NCI-H187 (cell line): ENCODE measurements at places on chromosomes 12 and 14.

DNA sequence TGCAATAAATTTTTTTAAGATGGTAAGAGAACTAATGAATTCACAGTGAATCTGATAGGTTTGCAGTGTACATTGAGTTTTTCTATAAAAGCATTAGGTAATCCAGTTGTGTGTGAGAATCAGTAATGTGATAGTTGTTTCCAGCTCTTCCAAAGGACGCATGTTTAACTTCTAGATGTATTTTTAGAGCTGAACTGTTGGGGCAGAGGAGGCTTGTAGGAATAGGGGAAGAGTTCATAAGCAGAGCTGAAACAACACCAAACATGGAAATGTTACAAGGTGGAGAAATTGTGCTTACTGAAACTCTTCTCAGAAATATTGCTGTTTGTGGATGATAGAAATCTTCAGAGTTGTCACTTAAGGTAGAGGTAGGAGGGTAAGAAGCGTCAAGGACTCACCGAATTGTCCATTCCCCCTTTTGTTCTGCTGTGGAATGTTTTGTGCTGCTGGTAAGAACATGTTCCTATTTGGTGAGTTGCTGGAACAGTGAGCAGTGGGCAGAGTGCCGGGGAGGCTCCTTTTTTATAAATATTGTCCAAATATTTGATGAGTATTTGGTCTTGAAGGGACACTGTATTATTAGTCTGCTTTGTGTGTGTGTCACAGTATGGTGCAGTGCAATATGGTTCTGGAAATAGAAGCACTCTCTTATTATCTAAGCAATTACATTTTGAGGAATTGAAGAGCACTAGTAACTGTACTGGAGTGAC, 76.7 kb downstream of the ANO6 start:
- DNase-seq: no peak

DNA sequence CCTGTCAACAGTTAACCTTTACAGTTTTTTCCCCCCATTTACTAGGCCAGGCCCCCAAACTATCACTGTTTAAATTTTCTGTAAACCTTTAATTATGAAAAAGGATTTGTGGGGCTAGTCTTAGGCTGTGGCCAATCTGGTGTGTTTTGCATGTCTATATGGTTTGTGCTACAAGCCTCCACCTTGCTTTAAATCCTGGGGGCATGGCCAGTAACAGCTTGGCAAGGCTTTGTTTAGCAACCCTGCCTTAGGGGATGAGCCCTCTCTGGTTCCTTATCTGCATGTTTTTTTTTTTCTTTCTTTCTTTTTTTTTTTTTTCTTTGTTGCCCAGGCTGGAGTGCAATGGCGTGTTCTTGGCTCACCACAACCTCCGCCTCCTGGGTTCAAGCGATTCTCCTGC, 102.7 kb downstream of the KCNMB4 start:
- DNase-seq: no peak

GRCh38 chr14:44286201-44286600, 220.9 kb downstream of the FSCB start:
- no peak for DNase-seq

- DNase-seq: no peak
These were observed 8.1 kb upstream of the STX2 start for GRCh38 chr12:130847112-130847511.

- DNase-seq: no peak
These were observed 655 bp upstream of the DYNLL1 start for GRCh38 chr12:120495186-120495730.

- no peak for DNase-seq
These were observed 6.2 kb downstream of the SERPINA1 start for GRCh38 chr14:94382099-94382715.

DNA sequence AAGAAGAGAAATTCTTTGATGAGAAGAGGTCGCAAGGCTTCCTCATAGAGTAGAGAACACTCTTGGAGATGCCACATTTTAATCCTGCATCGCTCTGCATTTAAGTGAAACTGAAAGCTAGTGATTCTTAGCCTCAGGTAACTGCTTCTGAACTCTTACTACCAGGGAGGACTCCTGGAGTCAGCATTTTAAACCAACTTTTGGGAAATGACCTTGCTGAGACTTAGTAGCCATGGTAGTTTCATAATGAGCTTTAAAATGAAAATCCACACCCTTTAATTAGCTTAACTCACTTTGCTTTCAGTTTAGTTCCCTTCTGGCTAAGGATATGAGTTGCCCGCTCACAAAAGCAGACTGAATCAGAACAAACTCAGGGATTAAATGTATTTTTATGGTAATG, 80.3 kb downstream of the SYNE2 start:
- DNase-seq: no peak

- no peak for DNase-seq
These were observed 80.0 kb downstream of the ZFP36L1 start for GRCh38 chr14:68712703-68713370.

DNA sequence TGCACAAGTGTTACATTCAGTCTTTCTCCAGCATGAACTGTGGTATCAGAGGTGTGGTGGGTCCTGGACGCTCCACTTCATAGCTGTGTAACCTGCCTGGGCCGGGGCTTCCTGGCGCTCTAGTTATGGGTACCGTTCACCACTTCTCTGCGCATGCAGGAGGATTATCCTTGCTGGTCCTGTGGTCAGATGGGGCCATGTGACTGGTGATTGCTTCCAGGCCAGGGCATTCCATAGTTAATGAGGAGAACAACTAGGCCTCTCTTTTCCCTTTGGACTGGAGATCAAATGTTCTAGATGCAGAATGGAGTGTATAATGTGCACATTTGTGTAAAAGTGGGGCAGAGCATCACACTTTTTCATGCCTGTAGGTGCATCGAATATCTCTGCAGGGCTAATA, 444.0 kb downstream of the AACS start:
- no peak for DNase-seq

- DNase-seq: no peak
These were observed 294.5 kb downstream of the KSR2 start for GRCh38 chr12:117674313-117674712.

DNA sequence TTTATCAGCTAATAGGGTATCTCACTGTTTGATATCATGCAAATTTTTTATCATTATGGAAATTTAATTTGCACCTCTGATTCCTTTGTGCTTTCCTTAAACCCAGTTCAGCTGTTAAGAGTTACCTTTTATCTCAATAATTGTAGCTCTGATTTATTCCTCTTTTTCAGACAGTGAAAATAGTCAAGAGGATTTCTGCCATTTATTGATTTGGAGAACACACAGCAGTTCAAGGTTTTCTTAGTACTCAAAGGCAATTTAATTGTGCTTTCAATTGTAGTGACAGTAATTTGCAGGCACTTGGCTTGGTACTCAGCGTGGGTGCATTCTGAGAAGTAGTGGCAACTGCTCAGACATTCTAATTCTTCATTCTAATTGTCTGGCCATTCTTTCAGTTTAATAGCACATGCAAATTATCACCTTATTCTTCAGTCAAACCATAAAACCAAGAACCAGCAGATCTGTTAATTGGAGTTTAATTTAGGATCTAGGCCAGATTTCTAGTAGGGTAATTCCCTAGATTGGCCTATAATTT, 709.3 kb downstream of the RPS29 start:
- DNase-seq: no peak

DNA sequence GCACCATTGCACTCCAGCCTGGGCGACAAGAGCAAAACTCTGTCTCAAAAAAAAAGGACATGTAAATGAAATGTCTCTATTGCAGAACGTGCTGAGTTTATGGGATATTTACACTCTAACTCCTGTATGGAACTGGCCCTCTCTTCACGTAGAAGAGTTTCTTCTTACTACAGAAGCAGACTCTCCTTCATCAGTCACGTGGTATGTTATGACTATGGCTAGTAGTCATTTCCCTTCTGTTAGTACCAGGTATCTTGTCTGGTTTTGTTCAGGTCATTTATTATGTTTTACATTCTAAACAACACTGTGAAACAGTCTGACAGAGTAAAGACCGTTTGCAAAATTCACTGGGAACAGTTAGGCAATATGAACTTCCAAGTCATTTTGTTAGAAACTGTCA, 20.3 kb downstream of the KNTC1 start:
- DNase-seq: no peak

- no peak for DNase-seq
These were observed 66.8 kb downstream of the C14orf132 start for GRCh38 chr14:96105926-96106441.

DNA sequence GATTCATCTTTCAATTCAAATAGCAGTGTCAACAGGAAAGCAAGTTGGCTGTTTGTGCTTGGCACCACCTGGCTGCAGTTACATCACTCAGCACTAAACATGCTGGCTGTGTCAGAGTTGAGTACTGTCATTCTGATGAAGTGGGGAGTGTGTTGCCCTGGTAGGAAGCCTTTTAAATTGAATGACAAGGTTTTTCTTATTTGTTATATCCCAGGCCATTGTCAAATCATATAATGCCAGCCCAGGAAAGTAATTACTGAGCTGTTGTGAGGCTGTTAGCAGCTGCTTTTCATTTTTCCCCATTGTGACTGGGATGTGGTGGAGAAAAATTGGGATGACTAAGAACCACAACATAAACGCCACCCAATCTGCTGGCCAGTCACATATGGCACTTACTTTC, 106.5 kb upstream of the PRKD1 start:
- DNase-seq: peak; percentile 49

DNA sequence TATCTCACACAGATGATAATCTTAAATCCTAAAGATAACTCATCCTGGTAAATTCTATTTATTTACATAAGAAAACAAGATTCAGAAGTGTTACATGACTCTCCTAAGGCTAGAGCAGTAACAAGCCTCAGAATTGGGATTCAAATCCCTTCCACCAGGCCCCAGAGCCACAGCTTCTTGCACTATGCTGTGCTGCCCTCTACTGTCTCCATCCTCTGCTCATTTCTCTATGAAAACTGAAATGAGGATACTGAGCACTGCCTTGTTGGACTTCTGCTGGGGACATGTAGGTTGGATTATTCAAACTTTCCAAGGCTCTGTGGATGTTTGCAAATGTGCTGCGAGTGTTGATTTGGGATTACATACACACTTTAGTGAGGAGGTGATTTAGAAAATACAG, 23.5 kb upstream of the C12orf50 start:
- DNase-seq: no peak

DNA sequence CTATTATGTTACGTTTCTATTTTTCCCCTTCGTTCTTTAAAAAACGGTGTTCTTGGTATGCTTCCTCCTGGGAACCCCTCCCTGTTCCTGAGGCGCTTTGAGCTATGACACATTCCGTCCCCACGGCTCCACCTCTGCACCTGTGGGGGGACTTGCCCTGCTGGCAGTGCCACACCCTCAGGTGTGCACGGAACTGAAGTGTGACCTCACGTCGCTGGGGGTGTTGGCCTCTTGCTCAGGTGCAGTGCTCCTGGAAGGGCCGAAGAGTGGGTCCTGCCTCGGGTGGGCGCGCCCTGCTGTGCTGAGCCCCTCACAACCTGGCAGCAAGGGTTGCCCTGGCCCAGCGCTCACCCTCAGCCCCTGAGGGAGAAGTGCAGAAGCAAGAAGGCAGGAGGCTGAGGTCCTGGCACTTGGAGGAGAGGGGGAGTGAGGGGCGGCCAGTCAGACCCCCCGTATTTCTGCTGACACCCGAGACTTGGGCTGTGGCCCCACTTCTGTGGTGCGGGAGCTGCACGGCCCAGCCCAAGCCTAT, 4.9 kb downstream of the AMN start:
- DNase-seq: no peak

DNA sequence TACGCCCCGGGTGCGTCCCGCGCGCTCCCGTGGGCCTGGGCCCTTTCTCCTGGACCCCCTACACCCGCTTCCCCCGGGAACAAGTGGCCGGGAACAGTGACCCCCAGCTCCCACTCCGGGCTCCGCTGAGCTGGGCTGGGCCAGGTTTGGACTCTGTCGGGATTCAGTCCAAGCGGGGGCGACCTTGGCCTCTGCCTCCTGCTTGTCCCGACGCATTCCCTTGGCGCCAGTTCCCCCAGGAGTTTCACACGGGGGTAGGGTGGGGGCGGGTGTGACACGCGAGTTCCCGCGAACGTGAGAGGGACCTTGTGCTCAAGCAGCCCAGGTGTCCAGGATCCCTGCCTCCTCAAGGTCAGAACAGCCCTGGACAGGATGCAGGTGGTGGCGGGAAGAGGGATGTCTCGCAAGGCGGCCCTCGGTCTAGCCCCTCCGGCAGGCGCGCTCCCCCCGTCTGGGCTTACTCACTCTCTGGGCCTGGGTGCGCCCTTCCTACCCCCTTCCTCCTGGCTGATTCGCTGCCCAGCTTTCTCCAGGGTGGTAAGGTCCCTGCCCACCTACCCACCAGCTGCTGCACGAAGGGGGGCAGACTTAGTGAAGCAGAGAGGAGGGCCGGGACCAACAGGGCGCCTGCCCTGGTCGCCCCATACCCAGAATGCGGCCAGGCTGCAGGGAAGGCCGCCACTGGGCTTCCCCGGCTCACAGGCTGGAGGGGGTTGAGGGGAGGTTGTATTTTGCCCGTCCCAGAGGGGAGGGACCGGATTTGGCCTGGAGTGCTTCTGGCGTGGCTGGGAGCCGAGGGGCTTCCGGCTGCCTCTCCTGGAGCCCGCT, 862 bp downstream of the CRIP2 start:
- DNase-seq: no peak

DNA sequence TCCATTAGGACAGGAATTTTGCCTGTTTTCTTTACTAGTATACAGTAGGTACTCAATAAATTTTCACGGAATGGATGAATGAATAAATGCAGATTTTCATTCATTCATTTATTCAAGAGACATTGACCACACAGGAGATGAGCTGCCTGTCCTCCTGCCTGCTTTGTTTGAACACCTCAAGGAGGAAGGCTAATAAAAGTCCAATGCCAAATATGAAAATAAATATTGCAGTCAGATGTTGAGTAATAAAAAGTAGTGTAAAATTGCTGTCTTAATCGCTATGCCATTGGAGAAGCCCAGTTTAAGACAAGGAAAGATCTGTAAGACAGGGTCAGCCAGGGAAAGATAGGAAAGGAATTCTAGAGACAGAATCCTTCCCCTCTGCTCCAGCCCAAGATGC, 47.4 kb downstream of the DYRK2 start:
- DNase-seq: no peak

DNA sequence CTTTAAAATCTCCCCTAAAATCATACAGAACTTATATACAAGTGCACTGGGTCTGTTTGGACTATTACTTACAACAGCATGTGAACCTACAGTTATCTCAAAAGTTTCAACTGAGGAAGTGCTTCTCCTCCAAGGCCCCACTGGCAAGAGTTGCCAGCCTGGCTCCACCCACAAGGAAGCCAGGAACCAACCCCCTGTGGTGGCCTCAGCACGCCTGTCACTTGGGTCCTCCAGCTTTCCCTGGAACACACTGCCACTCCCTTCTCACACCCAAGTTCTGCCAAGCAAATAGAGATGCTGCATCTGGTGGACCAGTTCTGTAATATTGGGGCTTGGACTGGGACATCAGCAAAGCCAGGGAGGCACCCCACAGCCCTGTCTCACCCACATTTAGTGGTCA, 115.4 kb downstream of the GCH1 start:
- no peak for DNase-seq

- DNase-seq: no peak
These were observed 14.1 kb downstream of the EID3 start for GRCh38 chr12:104317538-104318210.

DNA sequence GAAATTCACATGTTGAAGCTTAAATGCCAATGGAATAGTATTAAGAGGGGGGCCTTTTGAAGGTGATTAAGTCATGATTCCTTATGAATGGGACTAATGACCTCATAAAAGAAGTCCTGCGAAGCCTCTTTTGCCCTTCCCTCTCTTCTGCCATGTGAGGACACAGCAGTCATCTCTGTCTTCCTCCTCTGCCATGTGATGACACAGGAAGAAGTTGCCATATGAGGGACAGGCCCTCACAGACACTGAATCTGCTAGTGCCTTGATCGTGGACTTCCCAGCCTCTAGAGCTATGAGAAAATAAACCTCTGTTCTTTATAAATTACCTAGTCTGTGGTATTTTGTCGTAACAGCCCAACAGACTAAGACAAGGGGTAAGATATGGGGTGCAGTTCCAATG, 100.7 kb downstream of the VCPKMT start:
- DNase-seq: no peak

- no peak for DNase-seq
These were observed 18.6 kb downstream of the PSMC1 start for GRCh38 chr14:90274808-90275457.
